ENCODE measurements at places on chromosomes 2 and 18.

GRCh38 chr2:175036582-175037018 is 31.4 kb upstream of the CHN1 start:
- no peak for DNase-seq

DNA sequence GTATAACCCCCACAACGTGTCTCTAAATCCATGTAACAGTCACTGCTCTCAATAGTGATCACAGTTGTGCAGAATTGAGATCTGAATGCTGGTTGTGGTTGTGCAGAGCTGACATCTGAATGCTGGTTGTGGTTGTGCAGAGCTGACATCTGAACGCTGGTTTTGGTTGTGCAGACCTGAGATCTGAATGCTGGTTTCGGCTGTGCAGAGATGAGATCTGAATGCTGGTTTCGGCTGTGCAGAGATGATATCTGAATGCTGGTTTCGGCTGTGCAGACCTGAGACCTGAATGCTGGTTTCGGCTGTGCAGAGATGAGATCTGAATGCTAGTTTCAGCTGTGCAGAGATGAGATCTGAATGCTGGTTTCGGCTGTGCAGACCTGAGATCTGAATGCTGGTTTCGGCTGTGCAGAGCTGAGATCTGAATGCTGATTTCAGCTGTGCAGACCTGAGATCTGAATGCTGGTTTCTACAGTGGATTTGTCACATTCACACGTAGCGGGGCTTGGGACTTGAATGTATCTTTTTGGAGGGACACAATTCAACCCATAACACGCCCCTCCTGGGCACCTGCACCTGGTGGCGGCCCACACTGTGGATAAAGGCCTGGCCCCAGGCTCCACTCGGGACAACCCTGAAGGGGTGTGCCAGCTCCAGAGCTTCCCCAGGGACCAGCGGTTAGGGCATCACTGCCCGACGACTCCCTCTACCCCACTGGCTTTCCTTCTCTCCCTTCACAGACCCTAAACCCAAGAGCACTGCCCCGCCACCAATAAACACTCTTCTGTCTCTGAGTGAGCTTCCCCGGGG is 51.1 kb upstream of the SLC66A3 start:
- no peak for DNase-seq

DNA sequence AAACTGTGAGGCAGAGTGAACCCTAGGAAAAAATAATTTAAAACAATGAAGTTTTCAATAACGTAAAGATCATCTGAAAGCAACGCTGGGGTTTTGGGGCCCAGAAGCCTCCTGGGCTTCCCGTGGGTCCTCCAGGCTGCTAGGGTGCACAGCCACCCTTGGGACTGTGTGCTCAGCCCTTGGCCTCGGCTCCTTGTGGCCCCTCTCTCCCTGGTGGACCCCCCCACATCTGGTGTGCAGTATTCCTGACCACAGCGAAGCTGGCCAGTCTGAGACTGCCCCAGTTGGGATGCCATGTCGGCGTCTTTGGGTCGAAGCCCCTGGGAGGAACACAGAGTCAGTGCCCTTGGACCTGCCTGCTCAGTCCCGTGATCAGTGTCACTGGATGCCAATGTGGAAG is 53.0 kb downstream of the ACKR3 start:
- DNase-seq, result no peak

DNA sequence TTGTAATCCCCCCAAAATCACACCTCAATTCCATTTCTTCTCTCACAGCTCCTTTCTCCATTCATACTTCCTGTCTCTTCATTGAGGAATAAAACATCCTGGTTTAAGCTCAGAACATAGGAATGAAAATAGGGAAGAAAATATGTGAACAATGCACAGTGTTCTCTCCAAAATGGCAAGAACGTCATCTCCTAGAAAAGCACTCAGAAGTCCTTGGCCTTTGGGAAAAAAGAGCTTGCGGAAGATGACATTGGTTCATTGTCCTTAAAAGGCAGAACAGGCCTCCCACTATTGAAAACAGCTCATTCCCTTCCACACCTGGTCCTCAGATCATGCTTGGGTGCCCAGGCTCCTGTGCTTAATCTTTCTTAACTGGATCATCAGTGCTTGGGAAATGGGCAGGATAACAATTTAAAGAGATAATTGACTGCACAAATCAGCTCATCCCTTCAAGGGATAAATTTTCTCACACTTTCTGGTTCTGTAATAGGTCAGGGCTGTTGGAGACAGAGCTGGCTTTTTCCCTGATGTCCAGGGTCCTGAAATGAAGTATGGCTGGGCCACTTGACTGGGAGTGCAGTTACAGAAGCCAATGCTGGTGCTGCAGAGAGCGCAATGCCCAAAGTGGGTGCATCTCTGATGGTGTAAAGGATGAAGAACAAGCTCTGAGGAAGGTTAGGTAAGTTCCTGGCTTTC is 69.2 kb downstream of the MARCHF4 start:
- DNase-seq, result no peak

- no peak for DNase-seq
Measured at GRCh38 chr2:20062615-20063545, 11.5 kb upstream of the LAPTM4A start.

DNA sequence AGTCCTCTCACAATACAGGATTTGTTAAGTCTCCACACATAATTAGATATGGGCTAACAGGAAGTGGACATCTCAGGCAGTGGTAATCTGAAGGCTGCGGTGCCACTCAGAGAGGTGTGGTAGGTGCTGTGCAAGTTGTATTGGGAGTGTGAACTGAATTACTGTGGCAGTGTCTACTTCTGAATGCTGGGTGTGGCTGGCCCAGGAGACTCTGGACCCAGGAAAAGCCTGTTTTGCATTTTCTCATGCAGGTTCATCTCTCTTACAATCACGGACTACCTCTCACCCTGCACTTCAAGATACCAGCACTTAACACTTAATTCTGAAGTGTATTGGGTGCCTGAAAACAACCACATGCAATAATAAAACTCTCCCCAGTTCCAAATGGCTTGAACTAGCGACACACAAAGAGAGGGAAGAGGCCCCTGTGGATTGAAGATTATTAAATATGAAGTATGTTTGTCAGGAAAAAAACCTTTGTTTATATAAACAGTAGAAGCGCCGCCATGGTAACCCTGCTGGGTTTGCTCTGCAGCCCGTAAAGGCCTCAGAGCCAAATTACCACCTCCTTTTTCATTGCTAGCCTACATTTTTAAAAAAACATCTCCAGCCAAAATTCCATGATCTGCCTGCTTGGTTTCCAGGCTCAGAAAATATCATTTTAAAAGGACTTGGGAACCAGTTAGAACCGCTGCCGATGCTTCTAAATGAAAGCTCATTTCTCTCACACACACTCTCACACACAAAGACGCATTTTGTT is 77.5 kb downstream of the GFPT1 start:
- no peak for DNase-seq

DNA sequence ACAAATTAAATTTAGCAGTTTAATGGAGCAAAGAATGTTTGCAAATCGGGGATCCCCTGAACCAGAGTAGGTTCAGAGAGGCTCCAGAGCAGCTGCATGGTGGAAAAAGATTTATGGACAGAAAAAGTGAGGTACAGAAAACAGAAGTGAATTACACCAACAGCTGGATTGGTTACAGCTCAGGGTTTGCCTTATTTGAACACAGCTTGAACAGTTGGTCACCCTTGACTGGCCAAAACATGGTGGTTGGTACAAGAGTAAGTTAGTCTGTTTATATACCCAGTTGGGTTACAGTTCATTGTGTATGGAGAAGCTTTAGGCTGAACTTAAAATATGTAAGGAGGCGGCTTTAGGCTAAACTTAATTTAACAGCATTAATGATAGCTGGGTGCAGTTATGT is 5.4 kb upstream of the CDCA7 start:
- no peak for DNase-seq

DNA sequence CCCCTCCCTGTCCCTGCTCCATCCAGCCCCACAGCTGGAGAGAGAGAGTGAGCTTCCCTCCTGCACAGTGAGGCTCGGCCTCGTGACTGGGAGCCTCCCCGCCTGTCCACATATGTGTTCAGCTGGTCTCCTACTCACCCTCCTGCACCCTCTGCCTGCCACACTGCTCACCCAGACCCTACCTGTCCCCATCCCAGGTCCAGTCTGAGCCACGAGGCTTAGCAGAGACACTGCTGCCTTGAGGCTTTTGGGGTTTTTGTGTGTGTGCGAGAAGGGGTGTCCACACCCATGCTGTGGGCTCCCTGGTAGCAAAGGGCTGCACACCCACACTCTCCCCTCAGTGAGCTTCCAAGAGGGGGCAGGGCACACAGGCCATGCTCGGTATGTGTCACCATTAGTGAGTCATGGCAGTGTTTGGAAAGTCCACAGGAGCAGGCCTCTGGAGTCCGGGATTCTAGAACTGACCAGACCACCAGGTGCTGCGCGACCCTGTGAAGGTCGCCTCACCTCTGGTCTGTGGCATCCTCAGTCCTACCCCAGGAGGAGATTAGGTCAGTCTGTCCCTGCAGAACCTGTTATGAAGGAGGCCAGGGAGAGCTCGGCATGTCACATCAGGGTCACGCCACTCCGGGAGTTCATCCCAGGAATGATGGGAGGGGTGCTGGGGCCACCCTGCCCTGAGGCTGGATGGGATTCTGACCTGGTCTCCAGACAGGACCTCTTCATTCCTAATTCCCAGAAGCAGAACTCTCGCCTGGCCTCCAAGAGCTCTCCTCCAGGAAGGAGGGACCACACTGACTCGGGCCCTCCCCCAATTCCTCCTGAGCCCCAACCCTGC is 39.9 kb upstream of the SMAD7 start:
- DNase-seq, result no peak

DNA sequence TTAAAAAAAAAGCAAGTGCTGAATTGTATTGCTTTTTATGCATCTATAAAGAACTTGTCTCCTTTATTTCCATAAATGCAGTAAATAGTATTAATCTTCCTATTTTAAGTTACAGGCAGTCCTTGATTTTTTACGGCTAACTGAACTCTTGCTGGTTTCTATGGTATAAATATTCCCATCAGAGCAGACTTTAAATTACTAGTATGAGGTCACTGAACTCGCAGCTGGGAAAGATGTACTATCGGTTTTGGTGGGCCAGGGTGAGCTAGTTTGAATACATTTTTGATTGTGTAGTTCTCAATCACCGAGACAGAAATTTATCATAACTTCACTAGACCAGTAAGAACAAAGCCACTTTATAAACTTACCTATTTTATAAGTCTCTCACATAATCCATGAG is 20.9 kb upstream of the KDSR start:
- DNase-seq, result no peak

DNA sequence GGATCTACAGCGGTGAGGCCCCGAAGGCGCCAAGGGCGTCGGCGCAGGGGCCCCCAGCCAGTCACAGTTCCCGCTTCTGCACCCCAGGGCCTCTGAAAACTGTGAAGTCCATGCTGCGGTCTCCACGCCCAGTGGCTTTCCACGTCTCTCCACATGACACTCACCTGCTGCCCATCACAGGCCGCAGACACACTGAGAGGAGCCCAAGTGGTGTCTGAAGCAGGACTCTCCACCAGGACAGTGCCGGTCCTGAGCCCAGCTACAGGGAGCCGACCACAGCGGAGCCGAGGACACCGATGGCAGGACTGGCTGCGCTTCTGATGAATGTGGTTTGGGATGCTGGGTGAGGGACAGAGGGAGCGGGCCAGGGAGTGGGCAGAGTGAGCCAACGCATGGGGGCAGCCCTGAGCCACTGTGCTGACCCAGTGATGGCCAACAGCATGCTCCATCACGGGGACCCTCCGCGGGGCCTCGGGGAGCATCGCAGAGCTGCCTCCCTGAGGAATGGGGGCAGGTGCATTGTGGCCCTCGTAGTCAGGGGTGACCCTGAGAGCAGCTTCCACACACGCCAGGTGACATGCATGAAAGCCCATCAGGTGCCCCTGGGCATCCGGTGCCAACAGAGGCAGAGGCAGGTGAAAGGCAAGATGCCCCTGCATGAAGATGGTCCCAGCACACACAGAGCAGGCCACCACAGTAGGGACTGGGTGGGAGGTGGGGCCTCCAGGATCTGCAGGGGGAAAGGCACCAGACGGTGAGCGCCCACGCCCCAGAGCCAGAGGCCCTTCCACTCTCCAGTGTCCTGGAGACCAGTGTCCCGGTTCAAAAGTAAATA is 116.6 kb downstream of the HDAC4 start:
- no peak for DNase-seq

DNA sequence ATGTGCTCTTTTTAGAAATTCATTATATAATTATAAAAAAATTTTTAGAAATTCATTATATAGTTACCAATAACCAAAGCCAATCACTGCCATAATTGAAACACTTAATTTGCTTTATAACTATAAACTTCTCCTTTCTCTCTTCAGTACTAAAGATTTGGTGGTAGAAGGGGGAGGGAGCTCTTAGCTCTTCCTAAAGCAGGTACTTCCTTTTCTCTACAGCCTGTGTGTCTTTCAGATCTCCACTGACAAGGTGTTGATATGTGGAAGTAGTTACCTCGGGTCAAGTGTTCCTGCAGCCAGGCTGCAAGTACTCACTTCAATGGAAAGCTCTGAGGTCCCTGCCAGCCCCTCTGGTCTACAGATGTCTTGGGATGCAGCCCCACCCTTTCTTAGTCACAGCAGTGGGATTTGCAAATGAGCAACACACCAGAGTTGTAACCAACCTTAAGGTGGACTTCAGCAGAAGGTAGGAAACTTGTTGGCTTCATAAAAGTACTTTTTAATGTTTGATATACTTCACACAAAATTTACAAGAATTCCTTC is 690.0 kb downstream of the ARHGAP15 start:
- no peak for DNase-seq

GRCh38 chr2:138949517-138949916 is 169.3 kb upstream of the NXPH2 start:
- DNase-seq, result no peak

DNA sequence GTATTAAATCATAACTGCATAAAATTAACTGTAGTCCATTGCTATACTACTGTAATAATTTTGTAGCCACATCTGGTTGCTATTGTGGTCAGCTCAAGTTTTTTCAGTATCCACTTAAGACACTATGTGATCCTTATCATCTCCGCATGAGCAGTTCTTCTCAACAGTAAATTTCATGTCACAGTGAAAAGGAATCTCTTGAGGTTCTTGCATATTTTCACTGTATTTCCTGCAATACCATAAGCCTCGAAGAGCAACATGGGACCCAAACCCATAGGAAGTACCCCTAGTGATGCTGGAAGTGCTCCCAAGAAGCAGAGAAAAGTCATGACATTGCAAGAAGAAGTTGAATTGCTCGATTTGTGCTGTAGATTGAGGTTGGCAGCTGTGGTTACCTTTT is 86.7 kb downstream of the LDLRAD4 start:
- DNase-seq, result no peak

DNA sequence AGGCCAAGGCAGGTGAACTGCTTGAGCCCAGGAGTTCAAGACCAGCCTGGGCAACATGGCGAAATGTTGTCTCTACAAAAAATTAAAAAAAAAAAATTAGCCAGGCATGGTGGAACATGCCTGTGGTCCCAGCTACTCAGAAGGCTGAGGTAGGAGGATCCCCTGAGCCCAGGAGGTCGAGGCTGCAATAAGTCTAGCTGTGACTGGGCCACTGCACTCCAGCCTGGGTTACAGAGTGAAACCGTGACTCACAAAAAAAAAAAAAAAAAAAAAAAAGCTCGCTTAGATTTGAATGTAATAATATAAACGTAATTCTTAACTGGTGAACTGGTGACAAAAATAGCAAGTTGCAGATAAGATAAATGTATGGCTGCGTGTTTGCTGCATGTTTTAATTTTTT is 56.5 kb downstream of the TFCP2L1 start:
- DNase-seq, result no peak

GRCh38 chr2:73917696-73918207 is 8.9 kb upstream of the DGUOK start:
- no peak for DNase-seq
